ENCODE measurements at places on chromosomes 5 and 9.

DNA sequence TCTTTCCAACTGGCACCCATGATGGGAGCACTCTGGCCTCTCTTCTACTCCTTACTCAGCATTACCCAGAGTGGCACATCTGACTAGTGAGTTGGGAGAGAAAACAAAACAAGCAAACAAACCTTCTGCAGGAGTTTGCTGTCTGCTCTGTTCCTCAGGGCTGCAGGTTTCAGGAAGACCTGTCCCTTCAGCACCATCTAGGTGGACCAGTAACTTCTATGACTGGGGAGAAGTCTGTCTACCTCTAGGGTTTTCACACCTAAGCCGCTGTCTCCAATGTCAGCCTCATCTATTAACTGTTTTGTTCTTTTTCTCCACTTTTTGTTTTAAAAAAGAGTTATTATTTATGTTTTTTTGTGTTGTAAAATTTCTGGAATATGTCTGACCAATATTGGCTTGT is 58.7 kb downstream of the RAB3C start:
- no peak for DNase-seq

GRCh38 chr5:54581831-54582548 is 64.4 kb downstream of the SNX18 start:
- DNase-seq, result no peak

GRCh38 chr9:77987880-77988525 is 43.6 kb downstream of the GNAQ start:
- DNase-seq, result no peak

DNA sequence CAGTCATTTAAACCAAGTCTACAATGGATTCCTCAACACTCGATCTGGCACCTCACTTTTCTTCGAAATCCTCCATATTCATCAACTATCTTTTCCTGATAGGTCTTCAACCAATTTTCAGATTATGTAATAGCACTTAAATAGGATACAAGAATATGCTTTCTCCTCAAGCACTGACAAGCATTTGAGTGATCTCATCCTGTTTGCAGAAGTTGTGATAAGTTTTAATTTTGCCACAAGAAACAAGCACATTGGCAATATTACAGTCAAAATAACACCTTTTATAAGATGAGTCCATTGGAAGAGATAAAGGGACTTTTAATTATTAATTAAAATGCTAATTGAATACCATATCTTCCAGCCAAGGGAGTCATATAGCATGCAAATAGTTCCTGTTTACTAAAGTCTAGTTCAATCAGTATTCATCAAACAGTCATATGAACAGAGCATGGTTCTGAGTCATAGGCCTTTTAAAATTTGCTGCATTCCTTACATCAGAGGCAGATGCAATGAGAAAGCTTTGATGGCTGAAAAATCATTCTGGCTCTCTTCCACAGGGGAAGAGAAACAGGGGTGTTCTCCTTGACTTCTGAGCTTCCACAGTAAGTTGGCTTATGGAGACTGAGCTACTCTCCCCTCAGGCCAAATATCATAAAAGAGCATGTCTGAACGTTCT is 32.7 kb upstream of the ZCCHC9 start:
- no peak for DNase-seq

DNA sequence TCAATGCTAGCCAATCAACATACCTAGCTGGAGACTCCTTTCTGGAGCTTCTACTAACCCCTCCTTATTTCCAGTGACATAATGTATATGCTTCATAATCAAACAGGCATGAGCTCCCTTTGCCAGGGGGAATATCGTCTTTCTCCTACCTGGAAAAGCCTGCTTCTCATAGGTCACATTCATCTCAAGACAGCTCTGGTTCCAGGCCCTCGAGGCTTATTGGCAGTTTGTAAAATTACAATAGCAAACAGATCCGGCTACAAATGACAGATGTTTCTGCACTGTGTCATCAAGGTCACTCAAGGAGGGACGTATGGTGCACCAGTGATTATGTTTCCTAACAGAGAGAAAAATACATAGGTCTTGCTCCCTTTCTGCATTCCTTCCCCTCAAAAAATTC is 140.0 kb downstream of the SAXO1 start:
- no peak for DNase-seq

DNA sequence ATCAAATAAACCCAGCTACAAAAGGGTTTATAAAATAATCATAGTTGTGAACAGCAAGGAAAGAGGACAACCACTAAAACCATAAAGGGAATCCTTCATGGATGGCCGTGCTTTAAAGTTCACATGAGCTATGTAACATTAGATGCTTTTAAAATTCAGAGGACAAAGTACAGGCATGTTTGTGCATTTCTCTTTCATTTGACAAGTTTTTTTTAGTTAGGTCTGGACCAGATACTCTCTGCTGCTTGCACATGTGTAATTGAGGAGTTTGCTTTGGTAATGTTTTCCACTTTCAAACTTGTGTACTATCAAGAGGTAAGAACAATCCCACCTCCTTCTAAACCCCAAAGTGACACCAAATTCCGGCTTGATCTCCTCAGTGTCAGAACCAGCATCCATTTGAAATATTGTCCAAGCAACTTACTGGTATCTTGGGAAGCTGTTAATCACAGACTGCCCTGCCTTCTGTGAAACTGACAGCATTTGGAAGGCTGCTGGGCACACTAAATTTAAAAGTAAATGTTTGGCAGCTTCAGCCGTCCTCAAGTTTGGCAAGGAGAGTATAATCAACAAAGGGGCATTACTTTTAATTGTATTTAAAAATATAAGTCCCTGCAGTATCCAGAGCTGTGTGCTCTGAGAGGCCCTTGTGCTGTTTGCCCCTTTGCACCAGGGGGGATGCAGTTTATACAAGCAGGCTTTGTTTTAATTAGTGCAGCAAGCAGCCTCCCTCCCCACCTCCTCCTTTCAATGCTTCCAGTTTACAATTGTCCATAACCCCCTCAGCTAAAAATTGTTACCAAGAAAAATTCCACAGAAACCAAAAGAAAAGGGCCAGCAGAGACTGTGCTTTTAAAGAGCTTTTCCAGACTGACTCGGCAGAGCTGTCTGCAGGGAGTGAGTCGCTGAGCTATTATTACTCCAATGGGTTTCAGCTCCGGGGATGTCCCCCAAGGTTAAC is 328.3 kb upstream of the MPDZ start:
- DNase-seq, result peak; percentile 99

DNA sequence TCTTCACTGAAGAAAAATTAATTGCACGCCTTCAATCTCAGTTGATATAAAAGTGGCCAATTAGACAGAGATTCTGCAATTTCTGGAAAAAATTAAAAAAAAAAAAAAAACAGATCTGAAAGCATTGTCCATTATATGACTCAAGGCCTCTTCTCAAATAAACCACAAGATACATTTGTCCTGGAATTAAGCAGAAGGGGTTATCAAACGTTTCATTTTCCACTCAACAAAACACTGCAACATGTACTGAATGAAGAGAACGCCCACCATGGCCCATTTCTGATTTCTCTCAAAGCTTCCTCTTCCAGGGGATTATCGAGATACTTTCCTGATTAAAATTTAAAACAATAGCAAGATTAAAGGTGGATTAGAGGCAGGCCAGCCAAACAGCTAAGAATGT is 5.8 kb upstream of the PAPPA start:
- DNase-seq, result no peak

GRCh38 chr5:124395287-124395686 is 351.2 kb downstream of the ZNF608 start:
- DNase-seq, result no peak
